Stimulated activated CD4-positive, alpha-beta T cell treated with anti-CD3 and anti-CD28 coated beads, TNF-alpha, amount 100 ng/mL, for 1 hour (primary cell): ENCODE measurements at places on chromosomes 16 and 17.

DNA sequence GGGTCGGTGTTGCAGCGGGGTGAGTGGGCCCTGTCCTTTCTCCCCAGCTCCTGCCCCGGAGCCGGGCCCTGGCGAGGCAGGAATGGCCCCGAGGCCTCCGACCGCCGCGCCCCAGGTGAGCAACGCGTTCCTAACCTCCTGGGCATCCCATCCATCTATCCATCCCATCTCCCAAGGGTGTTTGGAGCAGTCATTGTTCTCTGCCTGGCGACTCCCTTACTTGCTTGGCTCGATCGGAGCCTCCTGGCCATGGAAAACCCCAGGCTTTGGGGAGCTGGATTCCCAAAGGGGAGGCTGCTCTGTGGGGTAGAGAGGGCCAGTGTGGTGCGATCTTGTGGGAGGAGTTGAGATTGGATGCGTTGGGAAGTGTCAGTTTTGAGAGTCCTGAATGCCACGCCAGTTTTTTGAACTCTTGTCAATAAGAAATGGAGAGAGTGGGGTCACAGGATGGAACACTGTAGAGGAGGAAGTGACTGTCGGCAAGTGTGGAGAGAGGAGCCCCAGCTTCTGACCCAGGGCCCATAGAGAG, 684 bp downstream of the ZFP90 start:
- DNase-seq, result no peak

GRCh38 chr17:58763263-58763662, 7.6 kb downstream of the PPM1E start:
- no peak for DNase-seq

GRCh38 chr16:35196313-35196712, 1736.9 kb downstream of the TP53TG3F start:
- DNase-seq, result no peak

- DNase-seq, result no peak
Observed at GRCh38 chr16:10935226-10935915, 6.9 kb downstream of the DEXI start.

GRCh38 chr16:86798247-86799041, 220.1 kb downstream of the FOXL1 start:
- no peak for DNase-seq

GRCh38 chr16:17252701-17253100, 218.1 kb downstream of the XYLT1 start:
- no peak for DNase-seq

GRCh38 chr16:82653550-82654511, 27.1 kb downstream of the CDH13 start:
- no peak for DNase-seq

DNA sequence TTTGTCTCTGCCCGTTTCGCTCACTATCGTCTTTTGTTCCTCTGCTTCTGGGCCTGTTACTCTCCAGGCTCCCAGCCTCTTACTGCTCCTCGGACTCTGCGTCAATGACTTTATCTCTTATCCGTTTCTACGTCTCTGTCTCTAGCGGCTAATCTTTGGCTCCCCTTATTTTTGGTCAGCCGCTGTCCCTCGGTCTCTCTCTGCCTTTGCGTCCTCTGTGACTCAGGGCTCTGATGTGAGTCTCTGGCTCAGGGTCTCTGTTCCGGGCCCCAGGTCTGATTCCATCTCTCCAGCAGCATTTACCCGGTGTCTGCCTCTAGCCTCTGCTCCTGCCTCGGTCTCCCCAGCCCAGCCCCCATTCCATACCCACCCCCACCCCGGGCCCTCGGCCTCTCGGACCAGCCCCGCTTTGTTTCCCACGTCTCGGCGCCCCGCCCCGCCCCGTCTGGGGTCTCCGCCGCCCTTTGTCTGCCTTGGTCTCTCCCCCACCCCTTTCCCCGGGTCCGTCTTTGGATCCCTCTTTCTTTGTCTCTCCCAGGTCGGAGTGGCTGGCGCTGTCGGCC, 547 bp upstream of the ZNF48 start:
- DNase-seq, result no peak

GRCh38 chr17:46877466-46877865, 26.1 kb downstream of the WNT9B start:
- no peak for DNase-seq

- no peak for DNase-seq
Observed at GRCh38 chr16:85569615-85570212, 43.4 kb upstream of the GSE1 start.

- DNase-seq, result peak; percentile 28
Observed at GRCh38 chr17:57114085-57114673, 29.1 kb downstream of the AKAP1 start.

- peak; percentile 84 for DNase-seq
Observed at GRCh38 chr16:30052671-30053372, 12.7 kb upstream of the ALDOA start.

DNA sequence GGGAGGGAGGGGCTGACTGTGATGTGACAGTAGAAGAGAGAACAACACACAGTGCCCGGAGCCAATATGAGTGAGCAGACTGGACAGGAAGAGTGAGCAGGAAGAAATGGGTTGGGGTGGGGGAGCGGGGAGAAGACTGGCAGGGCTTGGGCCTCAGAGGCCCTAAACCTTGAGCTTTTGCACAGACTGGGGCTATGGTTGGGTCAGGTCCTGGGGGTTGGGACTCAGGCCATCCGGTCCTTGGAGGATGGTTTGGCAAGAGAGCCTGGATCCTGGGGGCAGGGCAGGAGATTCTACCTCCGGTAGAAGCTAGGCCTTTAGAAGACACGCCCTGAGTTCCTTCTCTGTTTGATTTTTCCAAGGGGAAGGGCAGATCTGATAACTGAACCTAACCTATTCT, 1.1 kb downstream of the CAMTA2 start:
- no peak for DNase-seq

GRCh38 chr16:52280086-52280485, 266.9 kb downstream of the TOX3 start:
- no peak for DNase-seq

- no peak for DNase-seq
Observed at GRCh38 chr16:75267631-75268264, 16.3 kb upstream of the BCAR1 start.

GRCh38 chr16:23014592-23014991, 134.7 kb downstream of the USP31 start:
- DNase-seq, result no peak

DNA sequence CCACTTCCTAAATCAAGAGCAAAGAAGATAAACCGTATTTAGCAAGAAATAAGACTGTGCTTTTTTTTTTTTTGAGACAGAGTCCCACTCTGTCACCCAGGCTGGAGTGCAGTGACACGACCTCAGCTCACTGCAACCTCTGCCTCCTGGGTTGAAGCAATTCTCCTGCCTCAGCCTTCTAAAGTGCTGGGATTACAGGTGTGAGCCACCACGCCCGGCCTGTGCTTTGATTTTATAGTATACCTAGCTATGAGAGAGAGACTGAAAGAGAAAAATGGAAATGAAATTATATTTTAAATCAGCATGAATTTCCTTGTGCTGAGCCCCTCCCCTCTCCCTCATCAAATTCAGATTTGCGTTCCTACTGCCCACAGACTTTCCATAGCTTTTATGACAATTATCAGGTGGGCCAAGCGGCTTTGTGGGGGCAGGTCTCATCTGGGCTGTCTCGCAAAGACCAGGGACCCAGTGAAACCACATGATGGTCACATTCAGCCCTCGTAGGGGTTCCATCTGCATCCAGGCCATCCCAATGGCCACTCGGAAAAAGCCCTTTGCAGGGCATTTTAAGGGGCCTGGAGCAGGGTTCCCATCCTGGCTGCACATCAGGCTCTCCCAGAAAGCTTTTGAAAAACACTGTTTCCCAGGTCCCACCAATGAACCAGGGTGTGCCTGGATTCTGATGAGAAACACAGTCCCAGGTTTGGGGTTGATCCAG, 8.5 kb downstream of the CACNG1 start:
- no peak for DNase-seq

GRCh38 chr16:12833926-12834325, 30.2 kb upstream of the CPPED1 start:
- DNase-seq, result no peak

- no peak for DNase-seq
Observed at GRCh38 chr17:35616536-35616935, 29.4 kb downstream of the AP2B1 start.

DNA sequence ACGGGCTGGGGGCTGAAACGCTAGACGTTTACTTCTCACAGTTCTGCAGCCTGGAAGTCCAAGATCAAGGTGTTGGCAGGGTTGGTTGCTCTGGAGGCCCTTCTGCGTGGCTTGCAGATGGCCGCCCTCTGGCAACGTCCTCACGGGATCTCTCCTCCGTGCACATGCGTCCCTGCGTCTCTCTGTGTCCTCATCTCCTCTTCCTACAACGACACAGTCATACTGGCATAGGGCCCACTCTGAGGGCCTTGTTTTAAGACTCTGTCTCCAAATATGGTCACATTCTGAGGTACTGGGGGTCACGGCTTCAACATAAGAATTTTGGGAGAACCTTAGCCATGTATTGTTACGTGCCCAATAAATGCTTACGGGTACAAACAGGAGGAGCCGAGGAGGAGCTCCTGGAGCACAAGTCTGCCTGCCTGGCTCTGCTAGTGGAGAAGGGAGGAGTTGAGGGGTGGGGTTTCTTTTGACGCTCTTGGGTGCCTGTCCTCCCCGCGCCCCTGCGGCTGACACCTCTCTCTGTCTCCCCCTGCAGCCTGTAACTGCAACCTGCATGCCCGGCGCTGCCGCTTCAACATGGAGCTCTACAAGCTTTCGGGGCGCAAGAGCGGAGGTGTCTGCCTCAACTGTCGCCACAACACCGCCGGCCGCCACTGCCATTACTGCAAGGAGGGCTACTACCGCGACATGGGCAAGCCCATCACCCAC, 141.1 kb downstream of the NTN1 start:
- DNase-seq, result no peak

- DNase-seq, result no peak
Observed at GRCh38 chr17:44387804-44388203, 1.6 kb downstream of the ITGA2B start.

DNA sequence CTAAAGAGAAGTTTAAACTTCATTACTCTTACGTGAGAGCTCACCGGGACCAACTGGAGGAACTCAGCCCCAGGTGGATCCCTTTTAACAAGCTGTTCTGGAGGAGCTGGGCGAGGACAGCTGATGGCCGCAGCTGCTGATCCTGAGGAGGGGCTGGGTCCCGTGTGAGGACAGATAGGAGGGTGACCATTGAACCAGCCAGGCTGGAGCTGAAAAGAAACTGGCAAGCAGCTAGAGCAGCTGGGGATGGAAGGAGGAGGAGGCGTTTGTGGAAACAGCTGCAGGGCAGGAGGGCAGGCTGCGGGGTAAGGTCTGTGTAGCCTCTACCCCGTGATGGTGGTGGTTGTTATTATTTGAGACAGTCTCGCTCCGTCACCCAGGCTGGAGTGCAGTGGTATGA, 119.5 kb downstream of the AATF start:
- DNase-seq, result no peak

- DNase-seq, result no peak
Observed at GRCh38 chr17:81386646-81387099, 8.6 kb upstream of the BAHCC1 start.

GRCh38 chr17:22570144-22570845, 878.0 kb downstream of the KCNJ18 start:
- no peak for DNase-seq

DNA sequence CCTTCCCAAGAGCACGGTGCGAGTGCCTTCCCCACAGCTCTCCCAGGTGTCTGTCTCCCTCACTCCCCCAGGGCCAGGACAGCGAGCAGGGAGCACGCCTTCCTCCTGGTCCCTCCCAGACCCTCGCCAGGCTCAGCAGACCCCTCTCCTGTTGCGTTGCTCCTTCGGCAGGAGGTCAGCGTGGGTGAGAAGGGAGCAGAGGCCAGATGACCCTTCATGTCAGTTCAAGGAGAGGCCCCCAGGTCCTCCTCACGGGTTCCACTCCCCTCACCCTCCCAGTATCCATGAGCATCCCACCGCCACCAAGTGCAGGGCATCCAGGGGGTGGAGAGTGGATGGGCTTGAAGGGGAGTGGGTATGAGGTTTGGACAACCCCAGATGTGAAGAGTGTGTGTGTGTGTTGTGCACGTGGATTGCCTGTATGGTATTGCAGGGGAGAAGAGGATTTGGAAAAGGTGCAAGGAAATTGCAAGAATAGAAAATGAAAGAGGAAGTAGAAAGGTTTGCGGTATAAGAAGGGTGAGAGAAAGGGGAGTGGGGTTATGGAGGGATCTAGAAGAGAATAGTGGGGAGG, 17.7 kb downstream of the SGCA start:
- DNase-seq, result no peak

GRCh38 chr17:69086641-69087040, 25.9 kb upstream of the ABCA9 start:
- no peak for DNase-seq

GRCh38 chr17:15257796-15258512, 7.2 kb downstream of the PMP22 start:
- no peak for DNase-seq

DNA sequence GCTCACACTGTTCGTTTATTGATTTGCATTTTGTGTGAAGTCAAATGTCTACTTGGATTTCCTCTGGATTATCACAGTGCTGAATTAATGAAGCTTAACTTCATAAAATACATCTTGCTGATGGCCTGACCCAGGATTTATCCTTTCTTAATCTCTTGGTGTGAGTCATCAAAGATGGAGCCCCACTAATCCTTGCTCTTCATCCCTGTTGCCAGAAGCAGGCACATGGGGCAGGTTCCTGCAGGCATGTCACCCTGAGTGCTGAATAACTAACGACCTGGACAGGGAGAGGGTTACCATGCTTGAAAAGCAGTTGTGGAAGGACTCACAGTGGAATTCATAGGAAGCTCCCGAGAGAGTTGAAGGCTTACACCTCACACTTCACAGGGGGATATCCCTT, 56.0 kb upstream of the FA2H start:
- no peak for DNase-seq

- DNase-seq, result no peak
Observed at GRCh38 chr17:63497708-63498483, 21.0 kb downstream of the ACE start.

GRCh38 chr16:50265260-50265659, 1.1 kb upstream of the ADCY7 start:
- no peak for DNase-seq
